Neural crest cell (in vitro differentiated cells): ENCODE measurements at places on chromosomes 1 and 21.

DNA sequence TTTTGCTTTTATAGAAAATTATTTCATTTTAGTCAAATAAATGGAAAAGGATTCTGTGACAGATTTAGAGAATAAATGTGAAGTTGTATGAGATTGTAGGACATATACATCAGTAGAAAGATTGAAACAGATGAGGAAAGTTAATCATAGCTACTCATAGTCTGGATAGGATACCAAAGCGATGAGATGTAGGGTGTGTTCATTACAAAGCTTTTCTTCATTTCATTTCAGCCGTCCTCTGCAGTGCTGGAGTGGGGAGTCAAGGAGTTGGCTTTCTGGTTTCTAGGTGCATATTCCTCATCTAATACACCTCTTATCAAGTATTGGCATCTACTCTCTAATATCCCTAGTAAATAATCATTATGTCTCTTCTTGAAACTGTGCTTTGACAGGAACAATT, 149.5 kb upstream of the NEGR1 start:
- no peak for DNase-seq

GRCh38 chr1:245074232-245074747, 80.5 kb upstream of the KIF26B start:
- DNase-seq: no peak

GRCh38 chr1:231020816-231021215, 19.2 kb downstream of the FAM89A start:
- DNase-seq: no peak

GRCh38 chr1:15507278-15507677, 16.7 kb downstream of the CASP9 start:
- DNase-seq: no peak

DNA sequence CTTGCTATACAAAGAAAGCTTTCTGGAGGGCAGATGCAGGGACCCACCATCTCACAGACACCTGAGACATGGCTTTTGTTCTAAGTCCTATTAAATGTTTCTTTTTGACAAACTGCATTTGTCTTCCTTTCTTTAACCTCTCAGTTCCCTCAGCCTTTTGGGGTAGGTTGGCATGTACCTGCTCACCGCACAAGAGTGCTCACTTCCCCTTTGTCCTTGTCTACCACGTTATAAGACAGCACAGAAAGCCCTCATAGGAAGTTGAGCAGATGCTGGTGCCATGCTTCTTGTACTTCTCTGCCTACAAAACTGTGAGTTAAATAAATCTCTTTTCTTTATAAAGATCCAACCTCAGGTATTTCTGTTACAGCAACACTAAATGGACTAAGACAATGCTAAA, 31.9 kb upstream of the RGS21 start:
- no peak for DNase-seq

- no peak for DNase-seq
Observed at GRCh38 chr1:113146242-113147072, 73.5 kb downstream of the LRIG2 start.

GRCh38 chr1:86773341-86774288, 69.2 kb downstream of the SH3GLB1 start:
- DNase-seq: no peak

GRCh38 chr1:235822685-235823084, 44.0 kb downstream of the LYST start:
- no peak for DNase-seq

DNA sequence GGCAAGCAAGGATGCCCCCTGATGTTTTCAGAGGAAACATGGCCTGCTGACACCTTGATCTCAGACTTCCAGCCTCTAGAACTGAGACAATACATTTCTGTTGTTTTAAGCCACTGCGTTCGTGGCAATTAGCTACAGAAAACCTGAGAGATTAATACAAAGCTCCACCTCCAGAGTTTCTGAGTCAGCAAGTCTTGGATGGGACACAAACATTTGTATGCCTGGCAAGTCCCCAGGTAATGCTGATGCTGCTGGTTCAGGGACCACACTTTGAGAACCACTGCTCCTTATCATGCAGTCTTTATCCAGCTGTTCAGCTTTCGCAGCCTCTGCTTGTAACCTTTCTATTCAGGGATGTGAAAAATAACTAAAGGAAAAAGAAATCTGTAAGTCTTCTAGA, 565.7 kb upstream of the PLXNA2 start:
- DNase-seq: no peak

GRCh38 chr1:4048076-4048475, 148.0 kb upstream of the C1orf174 start:
- no peak for DNase-seq

- DNase-seq: no peak
Observed at GRCh38 chr1:160096274-160097116, 1.9 kb downstream of the IGSF8 start.

- DNase-seq: no peak
Observed at GRCh38 chr1:61647142-61647541, 77.8 kb downstream of the TM2D1 start.

- DNase-seq: peak; percentile 82
Observed at GRCh38 chr1:21270086-21270689, 20.1 kb downstream of the ECE1 start.

DNA sequence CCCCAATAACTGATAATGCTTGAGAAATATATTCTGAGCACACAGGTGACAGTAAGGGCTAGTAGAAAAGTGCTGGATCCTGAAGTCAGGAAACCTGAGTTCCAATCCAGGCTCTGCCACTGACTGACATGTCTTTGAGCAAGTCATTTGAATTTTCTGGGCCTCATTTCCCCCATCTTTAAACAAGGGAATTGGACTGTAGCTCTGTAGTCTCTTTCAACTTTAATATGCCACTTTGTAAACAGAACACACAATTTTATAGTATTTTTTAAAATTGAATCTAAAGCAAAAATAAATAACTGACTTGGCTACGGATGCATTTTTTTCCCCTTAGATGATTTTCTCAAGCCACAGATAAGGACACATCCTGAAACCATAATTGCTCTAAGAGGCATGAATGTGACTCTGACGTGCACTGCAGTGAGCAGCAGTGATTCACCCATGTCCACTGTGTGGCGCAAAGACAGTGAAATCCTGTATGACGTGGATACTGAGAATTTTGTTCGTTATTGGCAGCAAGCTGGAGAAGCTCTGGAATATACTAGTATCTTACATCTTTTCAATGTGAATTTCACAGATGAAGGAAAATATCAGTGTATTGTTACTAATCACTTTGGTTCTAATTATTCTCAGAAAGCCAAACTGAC, 37.0 kb downstream of the LRIG2 start:
- DNase-seq: no peak
